ENCODE measurements at places on chromosomes 13 and 19.

DNA sequence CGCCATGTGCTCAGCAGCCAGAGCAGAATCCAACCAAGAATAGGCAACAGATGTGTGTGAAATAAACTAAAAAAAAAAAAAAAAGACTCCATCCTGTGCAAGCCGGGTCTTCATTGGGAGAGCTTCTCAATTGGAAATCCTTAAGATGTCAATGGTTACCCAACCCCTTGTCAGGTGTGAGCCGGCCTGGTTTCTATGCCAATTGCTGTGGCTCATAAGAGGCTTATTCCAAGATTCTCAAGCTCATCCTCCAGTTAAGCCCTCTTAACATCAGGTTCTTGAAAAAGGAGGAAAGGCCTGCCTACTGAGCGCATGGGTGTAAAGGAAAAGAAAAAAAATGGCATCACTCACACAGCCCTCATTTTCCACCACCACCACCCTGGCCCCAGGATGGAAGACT lies 1084.6 kb downstream of the UQCRFS1 start:
- DNase-seq = no peak

- no peak for DNase-seq
Measured at GRCh38 chr13:45339867-45340266, 1.1 kb downstream of the TPT1 start.

DNA sequence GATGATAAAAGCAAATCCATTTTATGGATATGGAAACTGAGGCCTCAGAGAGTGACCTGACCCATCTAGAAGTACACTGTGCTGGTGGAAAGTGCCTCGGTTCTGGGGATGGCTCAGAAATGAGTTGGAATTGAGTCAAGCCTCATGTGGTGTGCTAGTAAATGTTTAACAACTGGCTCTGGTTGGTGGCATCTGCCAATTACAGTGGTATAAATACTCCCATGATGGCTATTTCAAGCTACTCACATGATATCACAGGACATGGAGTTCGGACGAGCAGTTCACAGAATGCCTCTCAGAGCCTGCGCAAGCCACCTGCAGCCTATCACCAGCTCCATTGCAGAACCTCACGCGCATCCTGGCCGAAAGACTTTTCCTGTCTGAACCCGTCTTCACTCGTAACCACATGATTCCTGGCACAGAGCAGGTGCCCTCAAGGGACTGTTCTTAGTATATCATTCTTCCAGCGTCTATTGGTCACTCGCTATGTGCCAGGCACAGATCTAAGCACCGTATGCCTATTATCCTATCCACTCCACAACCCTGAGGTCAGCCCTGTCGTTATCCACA lies 9.1 kb downstream of the TMEM150B start:
- no peak for DNase-seq

- no peak for DNase-seq
Measured at GRCh38 chr19:45471111-45471930, 3.5 kb downstream of the FOSB start.

GRCh38 chr19:47507924-47508553 lies 6.8 kb downstream of the NAPA start:
- DNase-seq = no peak

DNA sequence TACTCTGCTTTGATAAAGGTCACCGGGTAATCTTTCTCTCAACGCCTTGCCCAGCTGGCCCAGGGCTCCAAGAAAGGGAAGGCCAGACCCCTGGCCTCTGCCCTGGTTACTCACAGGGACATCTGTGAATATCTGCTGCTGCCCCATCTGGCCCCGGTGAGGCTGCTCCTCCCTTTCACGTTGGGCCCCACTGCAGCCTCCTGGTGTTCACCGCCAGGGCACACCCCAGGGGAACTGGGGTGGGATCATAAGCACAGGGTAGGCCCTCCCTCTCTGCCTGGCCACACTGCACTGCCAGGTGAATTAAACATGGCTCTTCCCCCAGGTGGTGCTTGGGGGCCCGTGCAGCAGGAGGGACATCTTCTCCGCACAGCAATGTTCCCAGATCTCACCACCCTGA lies 12.7 kb downstream of the LAIR1 start:
- DNase-seq = no peak

- no peak for DNase-seq
Measured at GRCh38 chr13:42363941-42364612, 92.1 kb downstream of the AKAP11 start.

- DNase-seq = no peak
Measured at GRCh38 chr13:105920370-105920769, 615.1 kb downstream of the EFNB2 start.

GRCh38 chr13:59441596-59442280 lies 722.0 kb downstream of the DIAPH3 start:
- DNase-seq = no peak

GRCh38 chr13:114155926-114156883 lies 22.9 kb upstream of the CFAP97D2 start:
- DNase-seq = no peak

DNA sequence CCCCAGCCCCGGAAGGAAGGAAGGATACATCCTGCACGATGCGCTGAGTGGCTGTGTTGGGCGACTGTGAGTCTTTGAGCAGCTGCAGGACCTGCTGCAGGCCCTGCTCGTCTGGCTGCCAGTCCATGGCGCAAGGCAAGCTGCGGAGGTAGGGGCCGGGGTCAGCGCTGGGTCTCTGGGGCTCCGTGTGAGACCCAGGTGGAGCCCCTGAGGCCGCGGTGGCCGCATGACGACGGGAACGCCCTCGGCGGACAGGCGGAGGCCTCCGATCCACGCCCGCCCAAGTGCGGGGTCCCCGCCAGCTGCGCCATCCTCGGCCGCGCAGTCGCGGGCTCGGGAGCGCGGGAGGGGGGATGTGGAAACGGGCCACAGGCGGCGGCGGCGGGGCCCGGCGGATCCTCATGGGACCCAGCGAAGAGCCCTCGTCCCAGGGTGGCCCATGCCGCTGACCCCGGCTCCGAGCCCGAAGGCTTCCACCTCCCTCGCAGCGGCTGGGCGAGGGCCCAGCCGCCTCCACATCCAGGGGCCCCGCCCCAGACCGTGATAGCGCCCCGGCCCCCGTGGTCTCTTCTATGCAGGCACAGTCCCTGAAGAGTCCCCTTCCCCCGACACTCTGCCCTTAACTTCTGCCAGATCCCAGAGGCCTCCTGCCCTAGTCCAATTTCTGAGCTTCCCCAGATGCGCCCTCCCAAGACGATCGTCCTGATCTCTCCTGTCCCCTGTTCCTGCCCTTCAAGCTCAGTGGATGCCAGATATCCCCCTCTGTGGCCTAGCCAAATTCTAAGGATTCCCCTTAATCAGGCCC lies 2.7 kb downstream of the TNPO2 start:
- no peak for DNase-seq

- DNase-seq = no peak
Measured at GRCh38 chr13:27419328-27419727, 5.1 kb upstream of the GTF3A start.

- DNase-seq = no peak
Measured at GRCh38 chr13:32246468-32246867, 68.7 kb downstream of the ZAR1L start.

DNA sequence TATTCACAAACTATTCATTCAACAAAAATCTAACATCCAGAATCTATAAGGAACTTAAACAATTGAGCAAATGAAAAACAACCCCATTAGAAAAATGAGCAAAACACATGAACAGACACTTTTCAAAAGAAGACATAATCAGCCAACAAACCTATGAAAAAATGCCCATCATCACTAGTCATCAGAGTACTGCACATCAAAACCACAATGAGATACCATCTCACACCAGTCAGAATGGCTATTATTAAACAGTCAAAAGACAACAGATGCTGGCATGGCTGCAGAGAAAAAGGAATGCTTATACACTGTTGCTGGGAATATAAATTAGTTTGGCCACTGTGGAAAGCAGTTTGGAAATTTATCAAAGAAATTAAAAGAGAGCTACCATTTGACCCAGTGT lies 487.6 kb downstream of the GPC6 start:
- no peak for DNase-seq

GRCh38 chr19:6660930-6661329 lies 9.0 kb downstream of the TNFSF14 start:
- DNase-seq = no peak

- DNase-seq = no peak
Measured at GRCh38 chr13:35722458-35723052, 246.1 kb upstream of the MAB21L1 start.

DNA sequence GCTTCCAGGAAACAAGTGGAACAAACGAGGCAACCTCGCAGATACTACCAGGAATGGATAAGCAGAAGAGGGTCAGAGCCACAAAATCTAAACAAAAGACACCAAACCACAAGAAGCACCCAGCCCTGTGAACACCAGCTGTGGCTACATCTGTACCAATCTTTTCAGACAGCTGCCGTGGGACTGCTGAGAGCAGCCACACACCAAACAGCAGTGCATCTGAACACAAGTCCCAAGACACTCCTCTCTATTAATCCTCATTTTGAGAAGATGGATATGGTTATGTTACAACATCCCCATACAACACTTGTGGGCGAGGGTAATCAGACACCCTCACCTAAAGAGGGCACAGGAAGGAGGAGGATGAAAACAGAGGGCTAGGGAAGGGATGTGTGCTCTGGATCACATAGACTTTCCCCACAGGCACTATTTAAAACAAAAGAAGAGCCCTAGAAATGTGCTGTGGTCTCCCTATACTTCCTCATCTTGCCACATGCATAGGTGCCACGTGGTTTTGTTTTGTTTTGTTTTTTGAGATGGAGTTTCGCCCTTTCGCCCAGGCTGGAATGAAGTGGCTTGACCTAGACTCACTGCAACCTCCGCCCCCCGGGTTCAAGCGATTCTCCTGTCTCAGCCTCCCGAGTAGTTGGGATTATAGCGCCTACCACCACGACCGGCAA lies 41.6 kb upstream of the ZNF14 start:
- DNase-seq = no peak

GRCh38 chr13:96426167-96426566 lies 336.3 kb downstream of the HS6ST3 start:
- no peak for DNase-seq

- DNase-seq = no peak
Measured at GRCh38 chr19:46381346-46381745, 32.0 kb downstream of the CCDC8 start.

GRCh38 chr13:104253063-104253680 lies 1187.0 kb upstream of the SLC10A2 start:
- no peak for DNase-seq

DNA sequence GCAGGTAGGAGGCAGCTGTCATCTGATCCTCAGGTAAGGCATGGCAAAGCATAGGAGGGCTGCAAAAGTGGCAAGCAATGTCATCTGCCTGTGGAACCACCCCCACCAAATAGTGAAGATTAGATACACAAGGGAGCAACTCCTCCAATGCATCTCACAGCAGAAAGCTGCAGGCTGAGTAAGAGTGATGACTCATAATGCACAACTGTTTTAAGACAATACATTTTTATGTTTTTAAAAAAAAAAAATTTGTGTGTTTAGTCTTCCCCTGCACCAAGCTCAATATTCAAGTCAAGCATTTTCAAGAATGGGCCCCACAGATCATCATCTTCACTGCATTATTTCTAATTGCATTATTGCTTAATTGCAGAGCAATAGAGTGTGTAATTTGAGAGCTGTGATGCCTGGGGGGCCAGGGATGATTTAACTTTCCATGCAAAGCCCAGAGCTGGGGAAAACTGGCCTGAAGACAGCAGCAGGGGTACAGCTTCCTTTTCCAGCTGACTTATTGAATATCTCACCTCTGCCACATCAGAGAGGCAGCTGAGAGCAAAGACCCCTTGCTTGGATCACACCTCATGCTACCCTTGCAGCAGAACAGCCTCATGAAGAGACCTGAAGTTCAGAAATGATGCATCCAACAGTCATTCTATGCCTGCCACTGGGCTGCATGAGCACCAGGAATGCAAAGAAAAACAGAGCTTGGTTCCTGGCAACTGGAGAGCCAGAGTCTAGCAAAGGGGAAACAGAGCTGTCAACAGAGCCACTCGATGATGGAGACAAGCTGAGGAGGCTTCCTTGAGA lies 22.7 kb upstream of the POP4 start:
- DNase-seq = no peak
